Stimulated activated CD4-positive, alpha-beta T cell treated with anti-CD3 and anti-CD28 coated beads, Interleukin-1b, Interleukin-23, amount 100 ng/mL, for 1 hour (primary cell): ENCODE measurements at places on chromosomes 11 and 22.

- no peak for DNase-seq
Measured at GRCh38 chr11:120339394-120339890, 3.2 kb downstream of the ARHGEF12 start.

- DNase-seq: peak; percentile 25
Measured at GRCh38 chr22:40224702-40225101, 47.0 kb downstream of the TNRC6B start.

- DNase-seq: no peak
Measured at GRCh38 chr22:39946503-39947219, 13.5 kb upstream of the TMA7B start.

DNA sequence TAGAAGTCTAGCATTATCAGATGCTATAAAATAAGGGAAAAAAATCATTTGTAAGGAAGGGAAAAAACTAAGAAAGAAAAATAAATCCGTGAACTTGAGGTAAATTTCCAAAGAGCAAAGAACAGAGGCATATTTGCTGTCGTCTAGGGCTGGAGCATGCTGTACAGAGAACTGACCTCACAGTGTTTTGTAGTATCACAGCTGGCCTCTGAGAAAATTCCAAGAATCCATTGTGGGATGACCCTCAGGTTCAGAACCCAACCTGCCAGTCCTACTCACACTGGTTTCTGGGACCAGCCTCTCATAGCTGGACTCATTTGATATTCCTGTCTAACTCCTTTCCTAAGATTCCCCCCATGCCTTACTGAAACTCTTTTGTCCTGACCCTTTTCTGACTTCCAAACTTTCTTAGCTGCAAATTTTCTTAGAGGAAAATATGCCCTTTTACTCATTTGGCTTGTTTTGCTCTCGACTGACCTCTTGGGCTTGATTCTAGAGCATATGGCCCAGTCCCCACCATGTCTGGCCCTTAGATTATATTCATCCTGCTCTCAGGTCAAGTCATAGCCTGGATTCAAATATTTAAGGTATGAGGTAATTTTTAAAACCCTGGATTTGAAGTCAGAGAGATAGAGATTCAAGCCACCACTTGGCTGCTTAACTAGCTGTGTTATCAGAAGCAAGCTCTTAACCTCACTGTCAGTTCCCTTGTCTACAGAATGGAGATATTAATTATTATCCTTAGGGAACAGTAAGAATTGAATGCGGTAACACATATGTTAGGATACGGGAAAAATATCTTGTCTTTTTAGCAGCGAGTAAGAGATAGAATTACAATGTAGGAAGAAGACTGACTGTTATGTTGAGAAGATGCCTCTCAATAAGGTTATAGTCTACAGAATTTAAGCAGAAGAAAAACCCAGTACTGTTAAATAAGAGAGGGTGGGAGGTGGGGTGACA, 89.7 kb upstream of the KCNA4 start:
- DNase-seq: no peak

- DNase-seq: no peak
Measured at GRCh38 chr11:134880788-134881187, 468.7 kb upstream of the B3GAT1 start.

DNA sequence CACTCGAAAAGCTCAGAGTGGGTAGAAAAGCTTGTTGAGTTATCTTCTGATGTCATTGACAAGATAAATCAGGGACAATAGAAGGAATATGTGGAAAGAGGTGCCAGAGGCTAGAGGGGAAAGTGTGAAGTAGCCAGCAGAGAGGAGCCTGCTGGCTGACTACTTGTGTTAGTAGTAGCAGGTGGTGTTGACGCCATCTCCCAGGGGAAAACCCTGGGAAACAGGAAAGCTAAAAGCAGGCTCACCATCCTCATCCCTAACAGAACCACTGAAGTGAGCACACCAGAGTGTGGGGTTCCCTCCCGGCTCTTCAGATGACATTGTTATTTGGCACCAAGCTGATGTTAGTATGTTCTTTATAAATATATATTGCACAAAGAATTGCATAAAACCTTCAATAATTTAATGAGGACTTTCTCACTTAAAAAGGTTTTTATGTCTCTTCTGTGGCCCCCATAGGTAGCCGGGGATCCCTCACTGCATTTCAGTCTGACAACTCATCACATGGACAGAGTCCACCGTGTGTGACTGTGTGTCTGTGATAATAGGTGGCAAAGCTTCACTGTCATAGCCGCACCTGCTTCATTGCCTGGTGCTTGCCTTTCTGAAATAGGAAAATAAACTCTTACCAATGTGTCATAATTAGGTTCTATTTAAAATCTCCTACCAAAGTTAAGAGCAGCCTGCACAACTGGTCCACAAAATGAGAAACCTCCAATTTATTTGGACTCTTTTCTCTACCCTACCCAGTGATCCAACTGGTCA, 63.2 kb upstream of the TOP3B start:
- no peak for DNase-seq

DNA sequence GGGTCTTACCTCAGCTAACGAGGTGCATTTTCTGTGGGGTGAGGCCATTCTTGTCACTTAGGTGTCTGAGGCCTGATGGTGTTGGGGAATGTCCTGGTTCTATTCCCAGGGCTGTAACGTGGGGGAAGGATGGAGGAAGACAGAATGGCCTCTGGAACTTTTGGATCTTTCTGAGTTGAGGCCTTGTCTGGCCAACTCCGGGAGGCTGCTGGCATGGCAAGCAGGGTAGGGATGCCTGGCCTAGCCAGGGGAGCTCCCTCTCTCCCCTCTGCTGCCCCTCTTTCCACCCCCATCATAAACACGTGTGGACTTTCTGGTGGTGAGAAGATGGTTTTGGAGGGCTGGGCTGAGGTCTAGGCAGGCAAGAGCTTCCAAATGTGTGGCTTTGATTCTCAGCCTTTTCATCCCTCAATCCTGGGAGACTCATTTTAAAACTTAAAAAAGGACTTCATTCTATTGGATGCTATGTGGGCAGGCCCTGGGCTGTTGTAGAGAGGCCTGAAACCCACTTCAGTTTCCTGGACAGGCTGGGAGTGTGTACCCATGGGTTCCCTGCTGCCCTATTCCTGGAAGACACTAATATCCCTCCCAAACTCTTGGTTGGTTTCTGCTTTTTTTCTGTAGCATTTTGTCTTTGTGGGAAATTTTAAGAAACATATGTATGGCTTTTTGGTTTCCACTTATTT, 30.9 kb downstream of the ZBTB16 start:
- no peak for DNase-seq

GRCh38 chr11:91904792-91905785, 319.5 kb upstream of the FAT3 start:
- no peak for DNase-seq

- DNase-seq: no peak
Measured at GRCh38 chr22:44423556-44424358, 74.3 kb downstream of the RTL6 start.

- DNase-seq: no peak
Measured at GRCh38 chr11:65478388-65479183, 20.3 kb upstream of the MALAT1 start.

DNA sequence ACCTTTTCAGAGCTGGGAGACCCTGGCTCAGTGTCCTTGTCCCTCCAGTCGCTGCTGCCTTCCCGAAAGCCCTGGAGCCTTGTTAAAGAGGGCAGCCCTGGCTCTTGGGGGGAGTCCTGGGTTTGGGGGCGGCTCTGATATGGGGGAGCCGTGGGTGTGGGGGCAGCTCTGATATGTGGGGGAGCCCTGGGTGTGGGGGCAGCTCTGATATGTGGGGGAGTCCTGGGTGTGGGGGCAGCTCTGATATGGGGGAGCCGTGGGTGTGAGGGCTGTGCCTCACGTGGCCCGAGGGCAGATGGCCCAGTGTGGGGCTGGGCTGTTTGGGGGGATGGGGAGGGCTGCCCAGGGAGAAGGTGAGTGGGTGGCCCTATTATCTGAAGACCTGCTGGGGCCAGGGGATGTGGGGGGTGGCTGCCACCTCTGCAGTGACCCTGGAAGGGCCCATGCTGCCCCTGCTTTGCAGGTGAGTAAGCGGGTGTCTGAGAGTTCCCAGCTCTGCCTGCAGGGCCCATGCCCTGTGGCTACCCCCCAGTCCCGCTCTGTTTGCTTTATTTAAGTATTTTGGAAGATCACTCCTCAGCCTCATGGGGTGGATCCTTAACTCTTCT, 30.9 kb upstream of the GRAMD4 start:
- no peak for DNase-seq

DNA sequence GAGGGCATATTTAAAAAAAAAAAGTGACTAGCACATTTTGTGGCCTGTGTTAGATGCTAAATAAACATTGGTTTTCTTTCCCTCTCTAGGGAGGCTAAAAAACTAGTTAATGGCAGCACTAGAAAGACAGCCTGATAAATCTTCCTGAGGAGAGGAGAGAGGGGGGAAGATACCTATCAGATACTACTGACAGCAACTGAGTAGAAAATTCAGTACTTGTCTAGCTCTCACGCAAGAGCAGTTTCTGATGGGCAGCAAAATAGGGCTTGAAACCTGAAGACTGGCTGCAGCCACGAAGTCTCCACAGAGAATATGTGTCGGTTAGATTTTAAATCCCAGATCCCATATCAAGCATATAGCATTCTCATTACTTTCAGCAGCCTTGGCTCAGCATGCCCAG, 388.2 kb downstream of the KCNA4 start:
- DNase-seq: no peak

DNA sequence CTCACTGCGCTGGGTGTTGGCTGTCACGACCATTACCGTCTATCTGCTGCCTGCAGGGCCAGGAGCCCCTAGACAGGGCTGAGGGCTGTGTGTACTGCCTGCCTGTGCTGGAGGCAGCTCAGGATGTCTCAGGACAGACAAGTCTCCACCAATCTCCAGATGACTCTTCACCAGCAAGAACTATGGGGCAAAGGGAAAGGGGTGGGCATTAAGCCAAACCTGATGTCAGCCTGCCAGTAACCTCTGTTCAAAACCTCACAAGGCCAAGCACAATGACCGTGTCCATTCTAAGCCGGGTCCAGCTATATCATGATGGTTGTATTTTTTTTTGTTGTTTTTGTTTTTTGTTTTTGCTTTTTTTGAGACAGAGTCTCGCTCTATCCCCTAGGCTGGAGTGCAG, 31.6 kb downstream of the MAFF start:
- no peak for DNase-seq

GRCh38 chr22:32208681-32209080, 3.8 kb upstream of the RFPL2 start:
- DNase-seq: no peak

DNA sequence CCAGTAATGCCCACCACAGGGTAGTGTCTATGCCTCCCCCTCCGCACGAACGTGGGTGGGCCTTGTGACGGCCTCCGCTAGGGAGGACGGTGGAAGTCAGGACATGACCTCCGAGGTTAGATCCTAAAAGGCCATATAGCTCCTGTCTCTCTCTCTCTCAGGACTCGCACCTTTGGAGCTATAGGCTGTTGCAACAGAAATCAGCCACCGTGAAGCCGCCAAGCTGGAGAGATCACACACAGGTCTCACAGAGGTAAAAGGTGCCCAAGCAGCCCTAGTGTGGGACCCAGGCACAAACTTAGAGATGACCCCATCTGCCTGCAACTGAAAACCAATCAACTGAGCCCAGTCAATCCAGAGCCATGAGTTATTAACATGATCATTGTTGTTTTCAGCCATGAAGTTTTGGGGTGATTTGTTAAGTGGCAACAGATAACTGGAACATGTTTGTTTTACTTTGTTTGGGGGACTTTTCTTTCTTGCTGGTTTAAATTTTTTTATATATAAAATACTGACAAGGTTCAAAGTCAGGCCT, 7.4 kb upstream of the NAP1L4 start:
- no peak for DNase-seq

- DNase-seq: peak; percentile 45
Measured at GRCh38 chr22:38941488-38941987, 15.9 kb upstream of the APOBEC3A start.

- DNase-seq: no peak
Measured at GRCh38 chr11:94694309-94695060, 73.7 kb upstream of the AMOTL1 start.

DNA sequence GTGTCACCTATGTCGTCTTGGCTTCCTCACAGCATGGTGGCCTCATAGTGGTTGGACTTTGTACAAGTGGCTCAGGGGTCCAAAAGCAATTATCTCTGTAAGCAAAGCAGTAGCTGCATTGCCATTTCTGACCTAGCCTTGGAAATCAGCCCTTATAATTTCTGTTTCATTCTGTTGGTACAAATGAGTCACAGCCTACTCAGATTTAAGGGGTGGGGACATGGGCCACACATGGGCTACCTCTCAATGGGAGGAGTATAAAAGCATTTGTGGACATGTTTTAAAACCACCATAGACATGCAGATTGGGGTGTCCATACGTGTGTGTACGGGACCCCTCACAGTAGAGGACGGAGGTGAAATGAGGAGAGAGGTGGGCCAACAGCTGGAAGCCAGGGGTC, 41.6 kb downstream of the CHRDL2 start:
- no peak for DNase-seq

DNA sequence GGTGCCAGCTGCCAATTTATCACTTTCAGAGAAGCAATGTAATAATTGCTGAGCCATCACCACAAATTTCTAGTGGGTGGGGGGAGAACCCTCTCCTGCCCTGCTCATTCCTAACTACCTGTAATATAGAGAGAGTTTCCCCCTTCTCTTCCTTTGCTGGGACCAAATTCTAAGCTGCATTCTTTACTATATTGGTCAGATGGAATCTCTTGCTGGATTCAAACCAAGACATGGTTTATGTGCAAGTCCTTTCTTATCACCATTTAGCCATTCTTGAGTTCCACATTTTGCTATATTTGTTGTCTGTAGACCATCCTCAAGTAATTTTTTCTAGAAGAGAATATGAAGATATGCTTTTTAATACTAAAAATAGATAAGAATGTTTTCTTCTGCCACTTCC, 452.1 kb downstream of the MN1 start:
- DNase-seq: no peak

GRCh38 chr11:114060392-114061047, 1.0 kb downstream of the ZBTB16 start:
- DNase-seq: no peak

GRCh38 chr22:42301077-42301741, 30.8 kb upstream of the TCF20 start:
- no peak for DNase-seq

DNA sequence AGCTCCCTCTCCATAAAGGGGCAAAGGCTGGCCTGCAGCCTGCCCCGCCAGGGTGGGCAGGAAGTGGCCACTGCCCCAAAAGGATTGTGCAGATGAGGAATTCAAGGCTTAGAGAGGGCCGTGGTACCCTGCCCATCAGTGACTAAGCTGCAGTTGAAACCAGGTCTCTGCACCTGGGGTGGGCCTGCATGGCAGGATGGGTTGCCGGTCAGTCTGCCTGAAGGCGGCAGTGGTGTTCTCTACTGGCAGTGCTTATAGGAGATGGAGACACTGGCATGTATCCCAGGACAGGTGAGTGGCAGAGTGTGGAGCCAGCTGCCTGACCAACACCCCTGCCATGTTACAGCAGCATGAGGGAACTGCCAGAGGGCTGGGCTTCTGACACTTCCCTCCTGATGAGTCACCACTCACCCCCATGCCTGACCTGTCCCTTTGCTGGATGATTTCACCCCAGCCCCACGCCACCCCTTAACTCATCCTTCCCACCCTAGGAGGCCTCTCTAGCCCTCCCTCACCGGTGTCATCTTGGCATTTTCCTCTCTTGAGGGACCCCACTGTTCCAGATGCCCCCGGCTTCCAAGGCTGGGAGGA, 70.2 kb upstream of the LMO1 start:
- DNase-seq: no peak

- no peak for DNase-seq
Measured at GRCh38 chr11:12195768-12196167, 85.4 kb downstream of the MICAL2 start.

GRCh38 chr11:108872781-108873291, 208.0 kb downstream of the DDX10 start:
- no peak for DNase-seq

GRCh38 chr11:45931739-45932138, 9.3 kb downstream of the LARGE2 start:
- DNase-seq: no peak
